ENCODE measurements at places on chromosomes 6 and 20. TPM values are rescaled to one million over a fixed set of nuclear protein-coding genes. Genes with fewer than 3 reads are reported as not detected.

- no peak for DNase-seq
These were observed 53.3 kb upstream of the EPB41L1 start for GRCh38 chr20:36101192-36101591.

DNA sequence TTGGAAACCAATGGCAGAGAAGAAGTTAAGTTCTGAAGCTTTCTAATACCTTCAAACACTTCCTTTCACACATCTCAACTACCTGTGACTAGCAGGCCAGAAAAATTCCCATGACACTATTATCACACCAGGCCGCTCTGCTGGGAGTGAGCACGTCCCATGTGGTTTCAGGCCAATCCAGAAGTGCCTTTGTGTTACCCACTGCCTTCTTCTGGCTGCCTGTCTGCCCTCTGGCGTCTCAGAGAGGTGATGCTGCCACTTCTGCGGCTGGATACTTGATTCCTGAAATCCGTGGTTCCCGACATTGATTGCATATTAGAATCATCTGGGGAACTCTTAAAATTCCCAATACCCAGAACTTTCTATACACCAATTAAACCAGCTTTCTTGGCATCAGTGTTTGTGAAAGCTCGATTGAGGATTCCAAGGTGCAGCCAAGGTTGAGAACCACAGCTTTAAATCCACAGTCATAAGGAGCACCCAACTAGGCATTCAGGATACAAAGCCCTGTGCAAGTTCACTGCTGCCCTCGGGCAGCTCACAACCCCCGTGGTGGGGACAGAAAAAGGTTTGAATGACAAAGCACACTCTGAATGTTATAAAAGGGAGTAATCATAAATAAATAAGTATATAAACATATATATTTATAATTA, 65.6 kb downstream of the STMND1 start:
- DNase-seq = peak; percentile 39

GRCh38 chr6:159646116-159646515, 46.9 kb downstream of the SOD2 start:
- DNase-seq = no peak

DEFB132 gene
- not detected for total RNA-seq

DNA sequence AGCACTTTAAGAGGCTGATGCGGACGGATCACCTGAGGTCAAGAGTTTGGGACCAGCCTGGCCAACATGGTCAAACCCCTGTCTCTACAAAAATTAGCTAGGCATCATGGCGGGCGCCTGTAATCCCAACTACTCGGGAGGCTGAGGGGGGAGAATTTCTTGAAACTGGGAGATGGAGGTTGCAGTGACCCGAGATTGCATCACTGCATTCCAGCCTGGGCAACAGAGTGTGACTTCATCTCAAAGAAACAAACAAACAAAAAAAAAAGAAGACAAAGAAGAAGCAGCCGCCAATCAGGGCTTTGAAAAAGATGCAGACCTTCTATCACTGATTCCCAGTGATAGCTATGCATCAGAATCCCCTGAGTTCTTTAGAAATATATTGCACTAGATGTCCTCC, 56.8 kb downstream of the COL9A1 start:
- DNase-seq = no peak

- DNase-seq = no peak
These were observed 29.3 kb upstream of the HFE start for GRCh38 chr6:26057899-26058298.

DNA sequence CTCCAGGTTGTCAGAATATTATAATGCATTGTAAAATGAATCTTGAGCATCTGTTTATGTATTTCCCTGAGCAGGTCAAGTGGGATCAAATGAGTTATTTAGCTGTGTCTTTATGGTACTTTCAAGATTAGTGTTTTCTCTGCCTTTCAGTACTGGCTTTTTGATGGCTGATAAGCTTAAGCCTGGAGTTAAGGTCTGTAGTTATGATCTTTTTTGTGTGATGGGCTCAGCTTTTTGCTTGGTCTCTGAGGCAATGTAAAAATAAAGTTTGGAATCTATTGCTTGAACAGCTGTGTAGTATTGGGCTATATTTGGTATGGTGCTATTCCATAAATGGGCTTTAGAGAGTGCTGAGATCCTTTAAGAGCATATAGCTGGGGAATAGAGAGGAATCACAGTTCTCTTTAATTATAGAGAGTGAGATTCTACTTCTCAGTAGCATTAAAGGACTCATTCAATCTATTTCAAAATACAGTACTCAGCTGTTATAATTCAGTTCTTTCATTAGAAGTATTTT, 40.7 kb downstream of the ZNF451 start:
- peak; percentile 15 for DNase-seq

DNA sequence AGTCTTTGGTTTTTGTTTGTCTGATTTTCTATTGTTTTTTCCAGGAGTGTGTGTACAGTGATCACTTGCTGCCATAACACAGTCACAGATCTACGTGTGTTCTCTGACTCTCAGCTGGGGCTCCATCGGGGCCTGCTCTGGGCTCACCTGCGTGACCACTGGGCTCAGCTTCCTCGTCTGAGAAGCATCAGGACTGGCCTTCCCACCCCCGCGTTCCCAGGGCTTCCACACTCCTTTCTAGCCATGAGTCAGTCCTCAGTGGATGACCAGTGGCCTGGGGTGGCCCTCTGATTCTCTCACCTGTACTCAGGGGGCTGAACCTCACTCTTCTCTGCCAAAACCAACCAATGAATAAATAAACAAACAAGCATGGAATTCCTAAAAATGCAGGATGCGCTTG, 14.5 kb downstream of the THBS2 start:
- no peak for DNase-seq

TUBB2B gene
- 31.3 TPM for total RNA-seq

DNA sequence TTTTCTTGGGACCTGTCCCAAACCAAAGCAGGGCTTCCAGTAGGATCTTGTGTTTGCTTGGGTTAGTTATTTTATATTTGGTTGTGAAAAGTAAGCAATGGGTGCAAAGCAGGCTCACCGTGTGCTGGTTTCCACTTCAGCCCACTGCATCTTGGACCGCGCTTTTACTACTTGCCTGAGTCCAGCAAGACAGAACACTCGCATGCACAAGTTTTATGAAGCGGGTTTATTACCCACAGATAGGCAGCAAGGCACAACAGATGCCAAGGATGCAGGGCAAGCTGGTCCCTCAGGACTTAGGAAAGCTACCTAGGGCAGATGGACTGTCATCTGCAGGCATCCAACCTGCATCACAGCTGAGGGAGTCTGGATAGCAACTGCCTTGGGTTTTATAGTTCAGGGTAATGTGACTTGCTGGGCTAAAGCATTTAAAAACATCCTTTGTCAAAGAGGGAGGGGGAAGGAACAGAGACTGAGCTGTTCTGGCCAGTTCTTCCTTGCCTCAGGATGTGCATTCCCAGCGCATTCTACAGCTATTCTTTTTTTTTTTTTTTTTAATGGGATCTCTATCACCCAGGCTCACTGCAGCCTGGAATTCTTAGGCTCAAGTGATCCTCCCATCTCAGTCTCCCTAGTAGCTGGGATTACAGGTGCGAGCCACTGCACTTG, 18.5 kb downstream of the CITED2 start:
- DNase-seq = no peak

SLC12A5 gene
- not detected for total RNA-seq

GRCh38 chr6:37289931-37290330, 32.0 kb upstream of the TMEM217 start:
- no peak for DNase-seq

Measured in LHCN-M2 (cell line).